Epithelial cell of alveolus of lung (primary cell): ENCODE measurements at places on chromosomes 7 and 10. TPM values are rescaled to one million over a fixed set of nuclear protein-coding genes. Genes with fewer than 3 reads are reported as not detected.

The SCIN gene
- 0.26 TPM in 1 of 2 replicates, not detected in the other for total RNA-seq

The H2BK1 gene
- total RNA-seq: not detected in 2 replicates

The ASL gene
- 58.2 and 84.7 TPM in 2 replicates for total RNA-seq

The ADCY1 gene
- 0.16 and 0.52 TPM in 2 replicates for total RNA-seq

The SUN3 gene
- total RNA-seq: not detected in 2 replicates

The CC2D2B gene
- total RNA-seq: not detected in 2 replicates

The PKD2L1 gene
- not detected in 2 replicates for total RNA-seq

The DKK1 gene
- 5.9 and 35.4 TPM in 2 replicates for total RNA-seq

The BLNK gene
- not detected in 2 replicates for total RNA-seq

The UCN3 gene
- total RNA-seq: not detected in 2 replicates

The CCL24 gene
- total RNA-seq: not detected in 2 replicates

The DRGX gene
- not detected in 2 replicates for total RNA-seq

The TRIM73 gene
- total RNA-seq: 0.72 and 1.0 TPM in 2 replicates
